Upper lobe of left lung (tissue), 6 donors: ENCODE measurements at places on chromosomes 1 and 21. TPM values are rescaled to one million over a fixed set of nuclear protein-coding genes. Genes with fewer than 3 reads are reported as not detected.
A peak's percentile ranks its signal among the peaks of the same experiment; 100 is the strongest.

- peak; percentile 54 for DNase-seq
These were observed 618 bp downstream of the CLCC1 start for GRCh38 chr1:108962681-108963051.

- DNase-seq = no peak
These were observed 113.0 kb downstream of the DMRTB1 start for GRCh38 chr1:53572065-53572814.

GRCh38 chr1:58813801-58814200 lies 30.0 kb upstream of the JUN start:
- DNase-seq = no peak

- DNase-seq = no peak
These were observed 30.5 kb upstream of the ACOT11 start for GRCh38 chr1:54517496-54517895.

GRCh38 chr1:235502601-235503402 lies 1.4 kb downstream of the B3GALNT2 start:
- no peak for DNase-seq

DNA sequence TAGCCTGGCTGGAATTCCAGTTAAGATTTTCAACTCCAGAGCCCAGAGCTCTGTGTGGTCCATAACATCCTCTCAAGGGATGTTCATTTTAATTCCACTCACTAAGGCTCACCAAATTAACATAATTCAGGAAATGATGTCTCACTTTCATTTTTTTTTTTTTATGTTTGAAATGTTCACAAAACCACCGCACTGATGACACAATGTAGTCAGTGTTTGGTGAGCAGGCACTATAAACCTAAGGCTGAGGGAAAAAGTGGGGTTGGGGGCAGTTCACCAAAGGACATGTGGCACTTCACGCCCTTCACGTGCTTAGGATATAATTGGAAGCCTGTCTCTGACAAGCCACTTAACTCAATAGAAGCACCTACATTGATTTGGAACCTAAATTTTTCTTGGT lies 177.3 kb upstream of the CAMK1G start:
- no peak for DNase-seq

DNA sequence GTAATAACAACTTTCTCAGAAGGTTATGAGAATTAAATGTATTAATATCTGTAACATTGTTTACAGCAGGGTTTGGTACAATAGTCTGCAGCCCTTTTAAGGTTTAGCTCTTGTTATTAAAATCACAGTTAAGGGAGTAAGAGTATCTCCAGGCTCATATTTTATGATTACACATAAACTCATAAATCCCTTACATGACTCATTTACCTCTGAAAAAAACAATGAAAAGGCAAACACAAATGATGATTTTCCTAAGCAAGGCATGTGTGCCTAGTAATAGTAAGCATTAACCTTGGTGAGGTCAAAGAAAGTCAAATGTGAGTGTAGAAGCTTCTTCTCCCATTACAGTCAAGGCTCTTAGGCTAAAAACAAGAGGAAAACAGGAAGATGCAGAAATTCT lies 84.5 kb upstream of the ADGRL4 start:
- DNase-seq = no peak

- peak; percentile 37 for DNase-seq
These were observed 6.5 kb upstream of the BARHL2 start for GRCh38 chr1:90723590-90724108.

DNA sequence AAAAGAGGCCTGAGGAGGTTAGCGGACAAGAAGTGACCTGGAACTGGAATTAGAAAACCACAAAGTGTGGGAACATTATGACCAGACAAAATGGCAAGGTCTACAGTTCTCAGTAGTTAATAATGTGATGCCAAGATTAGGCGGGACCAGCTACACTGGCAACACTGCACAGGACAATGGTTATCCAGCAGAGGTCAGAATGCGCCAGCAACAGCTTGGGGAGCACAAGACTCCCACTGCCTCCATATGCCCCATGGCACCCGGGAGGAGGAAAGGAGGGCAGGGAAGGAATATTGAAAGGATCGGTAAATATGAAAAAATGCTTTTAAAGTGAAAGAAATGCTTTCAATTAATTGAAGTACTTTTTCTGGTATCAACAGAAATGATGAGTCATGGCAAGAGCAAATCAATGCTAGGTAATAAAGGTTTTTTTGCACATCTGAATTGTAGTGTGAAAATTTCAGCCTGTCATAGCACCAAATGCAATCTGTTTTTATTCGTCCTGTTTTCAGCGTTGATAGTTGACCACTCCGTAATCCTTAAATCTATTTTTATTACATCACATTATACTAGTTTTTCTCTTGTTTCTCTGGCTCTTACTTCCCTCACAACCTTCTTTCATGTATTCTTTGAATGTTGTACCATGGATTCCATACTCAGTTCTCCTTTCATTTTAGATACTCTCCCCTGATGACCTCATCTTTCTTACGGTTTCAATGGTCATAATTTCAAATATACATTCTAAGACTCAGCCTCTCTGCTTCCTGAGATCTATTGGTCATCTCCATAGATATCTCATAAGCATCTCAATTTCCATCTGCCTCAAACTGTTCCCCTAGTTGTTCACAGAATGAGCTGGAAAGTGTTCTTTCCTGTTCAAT lies 30.7 kb downstream of the VCAM1 start:
- no peak for DNase-seq

- DNase-seq = no peak
These were observed 137.4 kb upstream of the CSF3R start for GRCh38 chr1:36620142-36620541.

GRCh38 chr1:206583707-206584648 lies 28.3 kb downstream of the EIF2D start:
- peak; percentile 76 for DNase-seq

GRCh38 chr1:184033711-184034167 lies 3.8 kb downstream of the COLGALT2 start:
- no peak for DNase-seq

GRCh38 chr1:184022668-184023067 lies 14.9 kb downstream of the COLGALT2 start:
- DNase-seq = no peak

GRCh38 chr1:89527750-89528381 lies 3.2 kb downstream of the LRRC8B start:
- DNase-seq = no peak

DNA sequence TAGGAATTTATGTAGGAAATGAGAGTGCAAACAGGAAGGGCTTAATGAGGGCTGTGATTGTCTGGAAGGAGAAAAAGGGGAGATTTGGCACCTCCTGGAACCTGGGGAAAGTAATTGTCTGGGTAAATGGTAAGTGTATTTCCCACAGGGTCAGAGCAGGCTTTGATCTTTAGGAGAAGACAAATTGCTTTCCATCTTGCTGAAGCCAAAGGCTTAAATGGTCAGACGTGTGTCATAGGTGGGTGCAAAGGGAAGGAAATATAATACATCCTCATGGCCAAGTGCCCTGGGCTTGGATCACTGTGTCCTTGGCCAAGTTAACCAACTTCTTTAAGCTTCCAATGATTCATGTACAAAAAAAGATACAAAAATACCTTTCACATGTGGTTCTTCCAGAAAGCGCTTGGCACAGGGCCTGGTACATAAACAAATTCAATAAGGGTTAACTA lies 1.3 kb upstream of the DUSP23 start:
- DNase-seq = no peak

DNA sequence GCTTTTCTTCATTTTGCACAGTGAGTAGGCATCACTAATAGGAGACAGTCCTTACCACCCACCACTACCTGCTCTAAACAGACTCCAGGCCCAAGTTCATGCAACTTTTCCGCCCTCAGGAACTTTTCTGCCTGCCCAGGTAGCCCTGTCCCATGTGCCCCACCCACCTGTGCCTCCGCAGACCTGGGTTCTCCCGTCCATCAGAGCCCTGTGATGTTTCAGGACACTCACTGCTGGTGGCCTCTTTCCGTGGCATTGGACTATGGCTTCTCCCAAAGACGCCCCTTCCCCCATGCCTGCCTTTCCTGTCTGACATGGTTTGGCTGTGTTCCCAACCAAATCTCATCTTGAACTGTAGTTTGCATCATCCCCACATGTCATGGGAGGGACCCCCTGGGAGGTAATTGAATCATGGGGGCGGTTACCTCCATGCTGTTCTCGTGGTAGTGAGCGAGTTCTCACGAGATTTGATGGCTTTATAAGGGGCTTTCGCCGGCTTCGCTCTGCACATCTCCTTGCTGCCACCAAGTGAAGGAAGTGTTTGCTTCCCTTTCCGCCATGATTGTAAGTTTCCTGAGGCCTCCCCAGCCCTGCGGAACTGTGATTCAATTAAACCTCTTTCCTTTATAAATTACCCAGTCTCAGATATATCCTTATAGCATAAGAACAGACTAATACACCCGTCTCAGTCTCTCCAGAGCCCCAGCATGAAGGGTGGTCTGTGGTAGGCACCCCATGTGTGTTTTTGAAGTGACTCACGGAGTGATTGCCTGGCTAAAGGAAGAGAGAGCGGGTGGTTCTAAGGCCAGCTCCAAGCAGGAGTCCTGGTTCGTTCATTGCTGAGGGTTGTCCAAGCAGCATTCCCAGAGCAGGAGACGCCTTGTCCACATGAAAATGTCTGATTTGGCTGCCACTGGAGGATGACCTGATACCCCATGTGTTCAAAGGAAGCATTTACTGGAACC lies 86.0 kb upstream of the ZBTB40 start:
- DNase-seq = no peak

DNA sequence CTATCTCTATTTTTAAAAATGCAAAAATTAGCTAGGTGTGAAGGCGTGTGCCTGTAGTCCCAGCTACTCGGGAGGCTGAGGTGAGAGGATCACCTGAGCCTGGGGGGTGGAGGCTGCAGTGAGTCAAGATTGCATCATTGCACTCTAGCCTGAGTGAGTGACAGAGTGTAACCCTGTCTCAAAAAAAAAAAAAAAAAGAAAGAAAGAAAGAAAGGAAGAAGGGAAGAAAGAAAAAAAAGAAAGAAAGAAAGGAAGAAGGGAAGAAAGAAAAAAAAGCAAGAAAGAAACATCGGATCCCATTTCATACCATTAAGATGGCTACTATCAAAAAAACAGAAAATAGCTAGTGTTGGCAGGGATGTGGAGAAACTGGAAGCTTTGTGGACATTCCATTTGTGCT lies 136.8 kb upstream of the WNT4 start:
- DNase-seq = no peak

GRCh38 chr1:151372058-151372934 lies at the start of gene SELENBP1:
Gene SELENBP1 (minus strand): TSS chr1:151372705. CDS start chr1:151372641, 64 bp downstream.
- no peak for DNase-seq

DNA sequence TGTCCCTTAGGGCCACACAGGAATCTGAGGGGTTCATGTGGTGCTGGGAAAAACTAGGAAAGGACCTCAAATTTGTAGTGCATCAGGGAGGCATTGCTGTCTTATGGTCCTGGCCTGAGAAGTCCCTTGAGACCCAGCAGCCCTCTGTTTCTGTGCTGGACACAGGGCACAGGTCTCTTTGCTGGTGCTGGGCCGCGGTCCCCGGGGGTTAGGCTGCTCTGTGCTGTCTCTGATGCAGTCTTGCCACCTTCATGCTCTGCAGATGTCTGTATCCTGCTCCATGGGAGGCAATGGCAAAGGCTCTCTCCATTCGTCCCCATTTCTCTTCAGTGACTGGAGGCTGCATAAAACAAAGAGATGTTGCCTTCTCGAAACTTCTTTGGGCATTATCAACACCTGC lies 13.0 kb downstream of the EDARADD start:
- DNase-seq = peak; percentile 62

DNA sequence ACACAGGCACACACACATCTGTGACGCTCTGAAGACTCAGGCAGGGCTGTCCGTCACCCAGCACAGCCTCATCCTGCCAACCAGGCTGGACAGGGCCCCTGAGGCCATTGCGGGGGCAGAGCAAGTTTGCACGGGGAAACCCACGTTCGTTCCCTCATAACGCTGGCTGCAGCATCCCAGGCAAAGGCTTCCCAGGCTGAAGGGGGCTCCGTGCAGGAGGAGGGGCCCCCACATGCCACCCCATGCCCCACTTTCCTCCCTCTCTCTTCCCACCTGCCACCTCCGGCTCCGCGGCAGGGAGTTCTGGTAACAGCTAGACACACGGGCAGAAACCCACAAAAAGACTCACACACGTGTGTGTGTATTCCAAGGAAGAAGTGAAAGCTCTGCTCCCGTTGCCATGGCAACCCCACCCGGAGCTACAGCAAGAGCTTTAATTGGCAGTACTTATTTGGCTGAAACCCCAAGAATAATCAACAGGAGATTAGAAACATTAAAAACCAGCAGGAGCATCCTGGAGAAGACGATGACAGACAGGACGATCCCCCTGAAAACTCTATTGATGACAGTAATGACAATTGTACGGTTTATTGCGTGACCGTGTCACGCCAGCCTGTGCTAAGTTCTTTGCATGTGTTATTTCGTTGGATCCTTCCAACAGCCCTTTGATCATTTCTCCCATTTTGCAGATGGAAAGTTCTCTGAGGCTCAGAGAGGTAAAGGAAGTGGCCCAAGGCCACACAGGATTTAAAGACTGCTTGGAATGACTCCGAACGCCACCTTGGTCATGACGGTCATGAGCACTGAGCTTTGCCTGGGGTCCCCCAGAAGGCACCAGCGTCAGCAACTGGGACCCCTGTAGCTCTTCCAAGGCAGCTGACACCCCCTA lies 247.1 kb downstream of the NPHP4 start:
- peak; percentile 8 for DNase-seq

GRCh38 chr1:173562813-173563212 lies 40.1 kb downstream of the SLC9C2 start:
- no peak for DNase-seq

DNA sequence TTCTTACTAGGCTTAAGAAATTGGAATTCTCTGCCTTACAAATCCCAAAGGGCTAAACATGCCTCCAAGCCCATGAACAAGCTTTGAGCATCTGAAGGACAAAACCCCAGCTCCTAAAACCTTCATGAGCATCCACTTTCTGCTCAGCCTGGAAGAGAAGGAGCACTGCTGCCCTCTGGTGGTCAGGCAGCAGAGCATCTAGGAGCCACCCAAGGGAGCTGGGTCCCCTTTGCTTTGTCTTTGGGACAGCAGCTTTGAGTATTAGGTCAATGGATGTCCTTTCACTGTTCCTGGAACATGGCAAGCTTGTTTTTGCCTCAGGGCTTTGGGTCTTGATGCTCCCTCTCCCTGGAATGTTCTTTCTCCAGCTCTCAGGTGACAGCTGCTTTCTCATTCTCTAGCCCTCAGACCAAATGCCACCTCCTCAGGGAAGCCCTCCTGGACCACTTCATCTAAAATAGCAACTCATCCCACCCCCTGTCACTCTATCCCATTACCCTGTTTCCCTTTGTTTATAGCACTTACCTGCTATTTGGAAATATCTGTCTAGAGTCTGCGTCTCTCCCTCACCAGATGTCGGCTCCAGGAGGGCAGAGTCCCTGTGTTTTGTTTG lies 25.7 kb downstream of the RAB7B start:
- peak; percentile 71 for DNase-seq

- no peak for DNase-seq
These were observed 4.2 kb downstream of the RCAN3 start for GRCh38 chr1:24506691-24507381.

Gene PSMD4
- 102 TPM for total RNA-seq

Gene VAV3
- 5.9 TPM for total RNA-seq

Gene ZBTB21
- 16.0 TPM for total RNA-seq

Gene TMIGD3
- 2.0 TPM for total RNA-seq

Gene HSPB7
- total RNA-seq = 4.8 TPM

Gene PPM1J
- total RNA-seq = 0.71 TPM

Gene OR2M3
- total RNA-seq = not detected

Gene ADGRL2
- 133 TPM for total RNA-seq

Gene NPHS2
- total RNA-seq = not detected

Gene AMY1B
- 1.6 TPM for total RNA-seq
